ENCODE measurements at places on chromosomes 7 and 10. TPM values are rescaled to one million over a fixed set of nuclear protein-coding genes. Genes with fewer than 3 reads are reported as not detected.

The PPP1R3A gene
- not detected for total RNA-seq

The CASTOR2 gene
- total RNA-seq = 10.2 TPM

The PRTFDC1 gene
- total RNA-seq = 2.8 TPM

The ZNF107 gene
- total RNA-seq = 3.9 TPM

The FAM131B gene
- 2.4 TPM for total RNA-seq

The WDR86 gene
- 8.3 TPM for total RNA-seq

The TBX20 gene
- not detected for total RNA-seq

The LIPF gene
- total RNA-seq = not detected

The MOGAT3 gene
- total RNA-seq = not detected

Data from subcutaneous adipose tissue (tissue), 4 donors.